Endodermal cell (in vitro differentiated cells): ENCODE measurements at places on chromosomes 3 and 15.

DNA sequence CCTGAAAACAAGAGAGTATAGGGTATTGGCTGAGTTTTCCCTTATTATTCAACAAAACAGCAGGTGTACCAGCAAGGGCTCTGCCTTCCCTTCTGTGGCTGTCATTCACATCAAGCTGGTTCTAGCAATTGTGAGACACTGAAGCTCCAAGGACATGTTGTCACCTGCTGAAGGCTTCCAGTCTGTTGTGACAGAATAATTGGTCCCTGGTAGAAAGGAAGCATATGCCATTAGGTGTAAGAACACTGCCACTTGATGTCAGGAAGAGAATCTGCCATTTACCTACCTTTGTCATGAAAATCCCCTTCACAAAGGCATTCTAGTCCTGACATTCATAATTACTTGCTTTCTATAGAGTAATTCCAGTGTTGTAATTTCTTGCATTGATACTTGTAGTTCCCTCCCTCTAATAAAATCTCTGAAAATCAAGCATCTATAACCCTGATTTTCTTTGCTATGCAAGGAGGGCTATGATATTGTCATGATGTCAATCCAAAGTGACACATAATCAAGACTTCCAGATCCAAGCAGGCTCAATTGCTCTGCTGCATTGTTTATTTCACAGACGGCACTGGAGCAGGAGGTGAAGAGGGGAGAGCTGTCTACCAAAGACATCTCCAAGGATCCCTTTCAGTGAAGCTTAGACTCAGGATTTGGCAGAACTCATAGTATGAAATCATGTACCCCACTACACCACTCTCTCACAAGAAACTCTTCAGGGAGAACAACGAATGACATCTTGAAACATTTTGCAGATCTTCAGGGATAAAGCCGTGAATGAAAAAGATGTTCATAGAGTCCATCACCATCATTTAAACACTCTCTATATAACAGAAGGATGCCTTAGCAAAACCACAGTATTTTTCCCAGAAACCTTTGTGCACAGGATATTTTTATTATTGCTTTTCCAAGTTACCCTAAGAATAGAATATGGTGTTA lies 425.3 kb downstream of the RBMS3 start:
- H3K27me3 ChIP-seq = no peaks in the 10 kb centered on the region
- H3K4me1 ChIP-seq = no peaks in the 10 kb centered on the region
- H3K27ac ChIP-seq = no peak overlapping the region
- no peak for DNase-seq

GRCh38 chr15:66080717-66081398 lies 172.7 kb downstream of the MEGF11 start:
- no peaks in the 10 kb centered on the region for H3K36me3 ChIP-seq
- H3K4me1 ChIP-seq = no peaks in the 10 kb centered on the region
- H3K4me3 ChIP-seq = no peak overlapping the region
- H3K27me3 ChIP-seq = no peaks in the 10 kb centered on the region
- peak; percentile 86 for DNase-seq

GRCh38 chr3:112143251-112143650 lies 10.2 kb upstream of the GCSAM start:
- no peak overlapping the region for H3K27ac ChIP-seq
- no peaks in the 10 kb centered on the region for H3K27me3 ChIP-seq
- no peaks in the 10 kb centered on the region for H3K36me3 ChIP-seq
- DNase-seq = no peak

GRCh38 chr3:194170793-194171192 lies 34.8 kb downstream of the HES1 start:
- no peaks in the 10 kb centered on the region for H3K27me3 ChIP-seq
- H3K27ac ChIP-seq = no peak overlapping the region
- DNase-seq = no peak
- no peaks in the 10 kb centered on the region for H3K36me3 ChIP-seq
- peaks cover 5% of the 10 kb centered on the region for H3K4me1 ChIP-seq

GRCh38 chr15:91896341-91897055 lies 43.0 kb downstream of the SLCO3A1 start:
- no peaks in the 10 kb centered on the region for H3K36me3 ChIP-seq
- no peak overlapping the region for H3K27ac ChIP-seq
- DNase-seq = no peak
- H3K27me3 ChIP-seq = no peaks in the 10 kb centered on the region

GRCh38 chr3:49673121-49673714 lies 933 bp upstream of the APEH start:
- peak overlapping the region; percentile 91 for H3K27ac ChIP-seq
- peak overlapping the region; percentile 82 for H3K4me3 ChIP-seq
- peaks cover 28% of the 10 kb centered on the region for H3K36me3 ChIP-seq

DNA sequence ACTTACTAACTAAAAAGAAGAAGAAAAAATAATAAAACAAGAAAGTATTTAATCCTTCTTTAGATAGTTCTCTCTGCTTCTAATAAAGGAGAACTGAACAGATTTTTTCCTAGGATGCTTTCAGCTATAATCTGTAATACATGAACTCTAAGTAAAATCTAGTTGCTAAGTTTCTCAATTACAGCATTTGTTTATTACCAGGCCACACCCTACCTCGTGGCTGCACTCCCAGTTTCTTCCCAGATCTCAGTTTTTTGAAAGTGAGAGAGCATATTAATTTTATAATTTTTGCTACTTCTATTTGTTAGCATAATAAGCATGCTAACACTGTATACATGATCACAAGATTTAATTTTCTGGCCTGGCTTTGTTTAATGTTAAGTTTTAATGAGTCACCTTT lies 258.3 kb downstream of the IL5RA start:
- no peak for DNase-seq
- H3K27me3 ChIP-seq = no peaks in the 10 kb centered on the region
- H3K36me3 ChIP-seq = no peaks in the 10 kb centered on the region
- no peak overlapping the region for H3K4me3 ChIP-seq
- no peak overlapping the region for H3K27ac ChIP-seq
- no peaks in the 10 kb centered on the region for H3K4me1 ChIP-seq

DNA sequence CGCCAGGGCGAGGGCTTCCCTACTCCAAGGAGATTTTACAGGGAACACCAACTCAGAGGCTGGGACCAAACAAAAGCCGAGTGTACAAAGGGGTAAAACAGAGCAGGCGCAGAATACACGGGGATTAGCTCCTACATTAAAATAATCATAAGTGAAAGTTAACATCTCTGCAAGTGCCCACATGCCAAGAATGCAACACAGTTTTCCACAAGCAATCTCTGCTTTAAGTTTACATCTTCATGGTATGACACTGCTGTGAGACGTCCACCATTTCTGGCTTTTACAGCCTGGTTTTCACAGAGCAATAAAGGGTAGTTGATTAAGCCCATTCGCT lies 500 bp upstream of the VGLL3 start:
- H3K36me3 ChIP-seq = no peaks in the 10 kb centered on the region
- DNase-seq = no peak
- H3K27ac ChIP-seq = peak overlapping the region; percentile 73
- H3K4me1 ChIP-seq = no peaks in the 10 kb centered on the region
- H3K4me3 ChIP-seq = peak overlapping the region; percentile 79

- peak overlapping the region; percentile 85 for H3K27ac ChIP-seq
- no peaks in the 10 kb centered on the region for H3K36me3 ChIP-seq
- peak; percentile 83 for DNase-seq
- H3K4me3 ChIP-seq = no peak overlapping the region
Measured at GRCh38 chr3:122977746-122978466, 49.7 kb downstream of the SEMA5B start.

DNA sequence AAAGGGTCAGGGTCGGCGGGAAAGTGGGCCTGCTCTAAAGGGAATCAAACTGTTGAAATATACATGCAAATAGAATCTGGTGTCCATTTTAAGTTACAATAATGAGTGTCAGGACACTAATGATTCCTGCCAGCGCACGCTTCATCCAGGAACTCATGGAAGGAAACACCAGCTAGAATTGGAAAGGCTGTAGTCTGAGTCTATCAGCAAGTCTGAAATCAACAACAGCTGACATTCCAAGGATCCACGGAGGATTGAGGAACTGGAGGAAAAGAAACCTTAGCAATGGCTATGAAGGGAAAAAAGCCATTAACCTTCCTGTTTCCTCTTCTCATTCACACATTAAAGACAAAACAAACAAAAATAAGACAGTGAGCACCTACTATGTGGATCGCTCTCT lies 1063.1 kb downstream of the NTRK3 start:
- no peaks in the 10 kb centered on the region for H3K36me3 ChIP-seq
- H3K4me1 ChIP-seq = no peaks in the 10 kb centered on the region
- no peak overlapping the region for H3K27ac ChIP-seq
- DNase-seq = no peak

DNA sequence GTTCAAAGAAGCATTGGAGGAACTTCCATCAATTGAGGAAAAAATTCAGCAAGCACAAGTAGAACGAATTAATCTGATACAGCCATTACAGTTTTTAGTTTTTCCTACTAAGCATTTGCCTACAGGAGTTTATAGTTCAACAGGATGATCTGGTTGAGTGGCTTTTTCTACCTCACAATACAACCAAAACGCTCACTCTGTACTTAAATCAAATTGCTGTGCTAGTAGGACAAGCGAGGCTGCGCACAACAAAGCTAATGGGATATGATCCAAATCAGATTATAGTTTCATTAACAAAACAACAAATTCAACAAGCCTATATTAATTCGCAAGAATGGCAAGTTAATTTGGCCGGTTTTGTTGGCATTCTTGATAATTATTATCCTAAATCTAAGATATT lies 44.2 kb downstream of the ETFA start:
- H3K4me3 ChIP-seq = no peak overlapping the region
- peaks cover 98% of the 10 kb centered on the region for H3K36me3 ChIP-seq
- H3K4me1 ChIP-seq = no peaks in the 10 kb centered on the region
- no peak for DNase-seq
- no peak overlapping the region for H3K27ac ChIP-seq
- H3K27me3 ChIP-seq = no peaks in the 10 kb centered on the region

DNA sequence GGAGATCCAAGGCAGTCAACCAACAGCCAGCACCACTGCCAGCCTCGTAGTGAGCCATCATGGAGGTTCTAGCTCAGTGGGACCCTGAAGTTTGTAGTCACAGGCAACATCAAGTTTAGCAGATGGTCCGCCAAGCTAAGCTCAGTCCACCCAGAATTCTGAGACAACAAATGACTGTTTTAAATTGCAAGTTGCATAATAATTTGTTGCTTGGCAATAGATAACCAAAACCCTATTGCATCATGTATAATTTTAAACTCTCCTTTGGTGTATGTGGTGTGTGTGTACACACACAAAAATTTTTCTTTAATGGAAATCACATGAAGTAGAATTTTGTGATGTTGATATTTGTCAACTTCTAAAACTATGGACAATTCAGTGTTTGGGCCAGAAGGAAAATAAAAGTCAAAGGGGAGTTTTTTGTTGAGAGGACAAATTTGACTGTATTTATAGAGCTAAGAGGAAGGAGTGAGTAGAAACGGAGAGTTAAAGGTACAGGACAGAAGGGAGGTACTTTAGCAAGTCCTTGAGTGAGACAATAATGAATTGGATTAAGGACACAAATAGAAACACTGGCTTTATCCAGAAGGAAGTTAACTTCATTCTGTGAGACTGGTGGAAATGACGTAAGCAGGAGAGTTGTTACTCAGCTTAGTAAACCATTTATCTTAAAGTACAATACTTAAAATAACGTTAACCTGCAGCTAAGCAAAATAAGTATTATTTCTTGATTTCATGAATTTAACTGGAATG lies 83.6 kb downstream of the NCEH1 start:
- no peak for DNase-seq
- H3K27me3 ChIP-seq = no peaks in the 10 kb centered on the region
- H3K4me3 ChIP-seq = no peak overlapping the region
- no peak overlapping the region for H3K27ac ChIP-seq
- no peaks in the 10 kb centered on the region for H3K36me3 ChIP-seq

GRCh38 chr3:161854232-161854771 lies 357.7 kb downstream of the OTOL1 start:
- H3K4me1 ChIP-seq = no peaks in the 10 kb centered on the region
- H3K36me3 ChIP-seq = no peaks in the 10 kb centered on the region
- H3K27ac ChIP-seq = no peak overlapping the region

DNA sequence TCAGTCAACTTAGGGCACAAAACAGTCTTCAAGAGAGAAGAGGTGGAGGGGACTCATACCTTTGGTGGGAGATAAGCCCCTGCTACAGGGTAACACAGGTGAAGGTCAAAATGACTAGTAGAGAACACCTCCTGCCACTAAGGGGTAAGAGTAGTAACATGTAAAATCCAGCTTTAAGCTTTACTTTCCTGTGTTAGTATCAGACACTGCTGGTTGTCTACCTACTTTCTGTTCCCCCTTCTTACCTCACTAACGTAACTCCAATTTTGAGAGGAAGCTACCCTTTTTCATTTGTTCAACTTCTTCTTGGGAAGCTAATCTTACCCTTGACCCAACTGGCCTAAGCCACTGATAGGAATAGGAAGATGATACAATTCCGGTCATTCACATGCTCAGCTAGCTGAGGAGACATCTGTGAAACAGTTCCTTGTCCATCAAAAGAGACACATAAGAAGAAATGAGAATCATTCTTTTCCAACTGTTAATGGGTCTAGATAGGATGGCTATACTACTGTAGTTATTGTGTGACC lies 826.8 kb upstream of the CFAP20DC start:
- H3K4me1 ChIP-seq = peaks cover under 1% of the 10 kb centered on the region
- no peaks in the 10 kb centered on the region for H3K27me3 ChIP-seq
- no peak for DNase-seq
- no peaks in the 10 kb centered on the region for H3K36me3 ChIP-seq

- no peaks in the 10 kb centered on the region for H3K4me1 ChIP-seq
- no peak overlapping the region for H3K27ac ChIP-seq
- H3K4me3 ChIP-seq = no peak overlapping the region
- H3K36me3 ChIP-seq = peaks cover 33% of the 10 kb centered on the region
Measured at GRCh38 chr3:56737006-56737405, 53.9 kb upstream of the TASOR start.

DNA sequence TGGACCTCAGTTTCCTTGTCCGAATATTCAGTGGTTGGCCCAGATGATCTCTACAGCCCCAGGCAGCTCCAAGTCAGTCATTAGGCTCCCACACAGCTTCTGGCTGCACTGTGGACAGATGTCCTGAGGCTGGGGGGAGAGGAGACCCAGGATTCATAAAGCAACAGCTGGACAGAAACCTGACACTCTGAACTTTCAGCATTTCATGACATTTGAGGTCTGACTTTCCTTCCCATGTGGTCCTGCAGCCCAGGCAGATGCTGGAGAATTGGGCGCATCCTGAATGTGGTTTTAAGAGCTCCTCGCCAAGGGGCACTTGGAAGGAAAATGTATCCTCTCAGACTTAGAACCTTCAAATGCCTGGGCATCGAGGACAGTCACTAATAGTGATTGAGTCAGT lies 307.6 kb upstream of the LRRFIP2 start:
- DNase-seq = no peak
- H3K36me3 ChIP-seq = peaks cover 15% of the 10 kb centered on the region
- no peak overlapping the region for H3K4me3 ChIP-seq
- no peaks in the 10 kb centered on the region for H3K4me1 ChIP-seq
